ENCODE measurements at places on chromosomes 7 and 10.
A peak's percentile ranks its signal among the peaks of the same experiment; 100 is the strongest.

DNA sequence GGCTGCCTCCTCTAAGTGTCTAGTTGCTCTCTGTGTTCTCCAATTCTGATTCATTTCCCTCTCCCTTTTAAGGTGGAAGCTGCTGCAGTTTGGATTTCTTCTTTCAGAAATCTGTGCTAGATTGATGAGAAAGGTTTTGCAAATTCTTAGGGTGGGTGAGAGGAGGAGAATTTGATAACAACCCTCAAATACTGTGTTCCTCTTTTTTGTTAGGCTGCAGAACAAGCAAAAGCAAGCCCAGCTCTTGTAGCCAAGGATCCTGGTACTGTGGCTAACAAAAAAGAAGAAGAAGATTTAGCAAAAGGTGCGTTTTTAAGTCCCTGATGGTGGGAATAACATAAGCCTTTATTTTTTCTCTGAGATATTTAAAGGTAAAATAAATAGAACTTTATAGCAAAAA, 49.1 kb downstream of the STAM start:
- no peak for DNase-seq

DNA sequence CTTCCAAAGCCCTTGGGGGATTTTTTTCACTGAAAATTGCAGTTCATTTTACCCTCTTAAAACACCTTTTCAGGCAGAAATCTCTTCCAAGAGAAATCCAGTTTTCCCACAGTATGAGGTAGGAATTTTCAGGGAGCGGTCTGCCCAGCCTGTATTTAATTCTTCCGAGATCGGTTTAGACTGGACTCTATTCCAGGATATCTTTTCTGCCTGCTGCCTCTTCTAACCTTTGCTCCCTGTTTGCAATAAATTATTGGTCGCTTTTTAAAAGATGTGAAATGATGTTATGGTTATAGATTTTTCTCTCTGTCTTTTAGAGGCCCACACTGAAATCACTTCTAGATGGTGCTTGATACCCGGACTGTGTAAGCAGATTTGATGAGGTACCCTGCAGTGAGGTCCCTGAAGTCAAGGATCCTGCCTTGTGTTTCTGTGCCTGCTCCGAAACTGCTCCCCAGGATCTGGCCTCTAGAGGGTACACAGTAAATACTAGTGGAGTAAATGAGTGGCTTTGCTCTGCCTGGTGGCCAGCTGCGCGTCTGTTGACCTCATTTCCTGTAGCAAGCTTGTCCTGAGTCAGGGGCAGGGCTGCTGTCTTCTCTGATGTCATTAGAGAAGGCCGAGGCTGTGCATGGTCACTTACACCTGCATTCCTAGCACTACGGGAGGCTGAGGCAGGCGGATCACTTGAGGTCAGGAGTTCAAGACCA, 191.6 kb downstream of the FANK1 start:
- no peak for DNase-seq

DNA sequence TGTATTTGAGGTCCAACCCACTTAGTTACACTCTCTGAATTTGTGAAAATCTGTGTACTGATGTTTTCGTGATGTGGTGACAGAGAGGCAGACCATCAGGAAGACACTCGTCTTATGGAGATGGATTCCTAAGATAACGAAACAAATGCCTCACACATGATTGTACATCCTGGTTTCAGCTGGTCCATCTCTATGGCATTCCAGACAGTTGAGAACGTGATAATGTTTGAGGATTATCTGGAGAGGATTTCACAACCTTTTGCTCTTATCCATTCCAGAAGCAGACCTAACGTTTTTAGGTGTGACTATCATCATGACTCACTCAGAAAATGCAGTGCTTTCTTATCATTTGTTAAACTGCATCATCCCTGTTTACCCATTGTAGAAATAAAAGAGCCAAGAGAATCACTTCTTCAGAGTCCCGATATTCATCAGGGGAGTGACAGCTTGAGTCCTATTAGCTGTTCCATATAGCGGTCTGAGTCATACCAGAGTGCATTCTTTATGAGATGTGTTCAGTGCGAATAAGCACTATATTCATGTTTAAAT, 74.5 kb downstream of the BMPER start:
- no peak for DNase-seq

- DNase-seq: peak; percentile 49
Measured at GRCh38 chr7:151247611-151248345, 716 bp downstream of the SMARCD3 start.

- DNase-seq: no peak
Measured at GRCh38 chr7:98266840-98267239, 14.6 kb upstream of the BRI3 start.

GRCh38 chr7:40283391-40283790, 148.6 kb downstream of the SUGCT start:
- no peak for DNase-seq

DNA sequence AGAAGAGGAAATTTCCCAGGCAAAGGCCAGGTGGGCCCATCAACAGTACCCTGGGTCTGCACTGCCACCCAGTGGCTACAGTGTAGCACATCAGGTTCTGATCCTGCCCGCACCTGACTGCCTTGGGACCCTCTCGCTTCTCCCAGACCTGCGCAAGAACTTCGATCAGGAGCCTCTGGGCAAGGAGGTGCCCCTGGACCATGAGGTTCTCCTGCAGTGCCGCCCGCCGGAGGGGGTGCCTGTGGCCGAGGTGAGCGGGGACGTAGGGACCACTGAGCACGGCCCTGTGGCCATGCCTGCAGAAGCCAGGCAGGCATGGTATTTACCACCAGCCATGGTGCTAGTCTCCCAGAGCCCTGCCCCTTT, 33.9 kb upstream of the SLC29A3 start:
- DNase-seq: peak; percentile 67

GRCh38 chr10:107434201-107434600, 269.7 kb upstream of the SORCS1 start:
- no peak for DNase-seq

- no peak for DNase-seq
Measured at GRCh38 chr10:125662584-125662983, 20.4 kb downstream of the TEX36 start.

- DNase-seq: no peak
Measured at GRCh38 chr7:144565586-144565985, 162.1 kb upstream of the NOBOX start.
